Hematopoietic multipotent progenitor cell treated with erythropoietin and hydrocortisone succinate and interleukin-3 and kit ligand, for 17 days (in vitro differentiated cells): ENCODE measurements at places on chromosomes 12 and 14.

- DNase-seq, result no peak
These were observed 275.7 kb downstream of the DAD1 start for GRCh38 chr14:22313172-22313801.

- DNase-seq, result no peak
These were observed 23.3 kb downstream of the RAB35 start for GRCh38 chr12:120093336-120093591.

- no peak for DNase-seq
These were observed 167.9 kb downstream of the PAX9 start for GRCh38 chr14:36829547-36829946.

DNA sequence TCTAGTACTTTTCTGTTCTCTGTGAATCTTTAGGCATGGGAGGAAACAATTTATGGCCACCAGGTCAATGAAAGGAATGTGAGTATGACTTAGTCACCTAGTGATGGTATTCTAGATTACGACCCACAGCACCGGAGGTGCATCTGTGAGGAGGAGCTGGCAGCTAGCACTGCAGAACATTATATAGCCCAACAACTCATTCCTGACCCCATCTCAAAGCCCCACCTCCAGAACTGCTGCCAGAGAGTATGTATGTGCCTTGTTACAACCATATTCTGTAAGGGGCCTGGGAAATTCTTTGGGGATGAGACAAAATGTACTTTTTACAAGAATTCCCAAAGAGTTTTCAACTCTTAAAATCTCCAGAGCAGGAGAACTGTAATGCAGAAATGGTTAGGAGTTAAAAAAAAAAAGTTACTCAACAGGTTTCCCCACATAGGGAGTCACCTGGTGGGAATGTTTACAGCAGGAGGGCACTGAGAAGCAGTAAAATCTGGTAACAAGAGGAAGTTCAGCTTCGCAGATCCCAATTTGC is 34.9 kb upstream of the CERS5 start:
- no peak for DNase-seq

DNA sequence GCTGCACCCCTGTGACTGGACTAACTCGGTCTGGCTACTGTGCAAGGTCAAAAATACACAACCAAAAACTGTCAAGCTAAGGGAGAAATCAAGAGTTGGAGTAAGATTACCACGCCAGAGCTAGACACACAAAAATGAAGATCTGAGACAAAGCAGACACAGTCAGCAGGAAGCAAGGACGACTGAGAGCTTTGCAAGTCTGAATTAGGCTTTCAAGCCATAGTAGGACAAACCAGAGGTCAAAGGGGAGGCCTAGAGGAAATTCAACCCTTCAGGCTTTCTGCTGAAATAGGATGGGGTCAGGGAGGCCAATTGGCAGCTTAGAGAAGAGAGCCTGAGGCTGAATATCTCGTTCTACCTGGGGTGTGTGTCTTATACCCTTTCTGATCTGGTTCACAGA is 117.3 kb downstream of the LLPH start:
- no peak for DNase-seq

DNA sequence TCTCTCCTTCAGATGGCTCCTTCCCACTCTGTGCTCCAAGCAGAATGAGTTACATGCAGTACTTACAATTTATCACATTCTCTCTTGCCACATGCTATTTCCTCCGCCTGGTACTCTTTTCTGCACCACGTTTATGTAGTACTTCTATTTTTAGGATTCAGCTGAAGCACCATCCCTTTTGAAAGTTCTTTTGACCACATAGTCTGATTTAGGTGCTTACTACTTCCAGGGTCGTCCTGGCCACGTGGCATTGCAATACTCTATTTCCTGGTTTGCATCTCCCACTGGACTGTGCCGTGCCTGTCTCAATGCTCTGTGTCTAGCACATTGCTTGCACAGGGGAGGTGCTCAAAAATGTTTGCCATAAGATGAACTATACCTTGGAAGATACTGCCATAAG is 16.3 kb upstream of the TBC1D30 start:
- no peak for DNase-seq

GRCh38 chr14:73774241-73774570 is 60.0 kb upstream of the PNMA1 start:
- DNase-seq, result no peak

- no peak for DNase-seq
These were observed 3.4 kb downstream of the CKB start for GRCh38 chr14:103519043-103519836.

GRCh38 chr12:21561158-21561557 is 35.1 kb downstream of the SPX start:
- DNase-seq, result no peak

DNA sequence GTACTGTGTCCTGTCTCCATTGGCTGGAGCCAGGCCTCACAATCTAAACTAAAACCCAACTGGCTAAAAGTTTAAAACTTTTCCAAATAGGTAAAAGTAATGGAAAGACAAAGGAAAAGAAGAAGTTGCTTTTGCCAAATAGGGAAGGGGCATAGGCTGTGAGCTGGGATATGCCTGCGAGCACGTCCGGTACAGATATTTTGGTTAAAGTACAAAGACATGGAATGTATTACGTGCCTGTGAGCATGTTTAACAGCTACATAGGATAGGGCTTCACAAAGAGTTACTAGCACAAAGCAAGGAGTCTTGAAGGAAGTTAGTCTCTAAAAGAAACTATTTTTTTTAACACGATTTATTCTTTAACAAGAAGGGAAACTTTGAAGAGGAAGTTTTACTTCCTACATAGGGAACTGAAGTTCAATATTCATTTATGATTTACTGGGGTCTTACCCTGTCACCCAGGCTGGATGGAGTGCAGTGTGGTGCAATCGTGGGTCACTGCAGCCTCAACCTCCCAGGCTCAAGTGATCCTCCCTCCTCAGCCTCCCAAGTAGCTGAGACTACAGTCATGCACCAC is 41.9 kb upstream of the INF2 start:
- no peak for DNase-seq

GRCh38 chr12:103947871-103948555 is 17.7 kb upstream of the TDG start:
- no peak for DNase-seq

- no peak for DNase-seq
These were observed 215.1 kb downstream of the LRRK2 start for GRCh38 chr12:40439771-40440492.

GRCh38 chr12:96194971-96195844 is 1.0 kb downstream of the ELK3 start:
- DNase-seq, result no peak

DNA sequence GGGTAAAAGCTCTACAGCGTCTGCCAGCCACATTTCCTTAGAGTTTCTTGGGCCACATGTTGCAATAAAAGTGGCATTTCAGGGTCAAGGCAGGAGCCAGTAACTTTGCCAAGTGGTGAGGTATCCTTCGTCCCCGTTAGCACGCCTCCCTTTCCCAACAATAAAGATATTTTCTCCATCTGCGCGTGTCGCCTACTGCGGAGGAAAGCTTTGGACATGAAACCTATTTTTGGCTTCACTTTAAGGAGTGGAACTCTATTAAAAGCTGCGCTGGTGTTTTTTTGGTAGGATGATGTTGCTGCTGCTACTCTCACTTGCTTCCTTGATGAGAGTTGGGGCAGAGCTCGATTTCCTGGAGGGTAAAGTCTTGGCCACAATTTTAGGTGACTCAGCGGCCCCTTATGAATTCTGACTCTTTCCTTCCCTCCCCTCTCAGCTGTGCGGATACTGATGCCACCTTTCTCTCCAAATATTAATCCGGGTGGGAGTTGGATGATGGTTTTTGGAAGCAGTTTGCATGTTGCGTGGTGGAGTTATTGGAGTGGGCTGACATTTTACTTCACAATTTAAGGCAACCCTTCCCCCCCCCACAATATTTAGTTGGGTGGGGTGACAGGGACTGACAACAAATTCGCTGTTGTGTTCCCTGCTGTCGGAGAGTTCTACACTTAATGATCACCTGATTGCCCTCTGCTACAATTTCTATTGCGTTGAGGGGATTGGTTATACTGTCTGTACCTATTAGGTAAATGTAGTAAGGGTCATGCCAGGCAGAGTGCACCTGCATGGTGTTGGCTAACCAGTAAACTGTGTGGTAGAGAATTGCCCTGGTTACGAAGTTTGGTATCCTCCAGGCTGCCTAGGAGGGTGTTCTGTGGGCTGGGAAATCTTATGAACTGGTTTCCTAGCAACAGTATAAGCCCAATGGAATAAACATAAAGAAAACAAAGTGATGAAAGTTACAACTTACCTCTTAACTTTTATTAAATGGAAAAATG is 1.1 kb downstream of the CCDC91 start:
- peak; percentile 81 for DNase-seq

GRCh38 chr14:64763801-64764621 is 59.8 kb downstream of the PLEKHG3 start:
- no peak for DNase-seq

- no peak for DNase-seq
These were observed 84.7 kb downstream of the SAMD4A start for GRCh38 chr14:54651649-54652048.

- no peak for DNase-seq
These were observed 353.8 kb downstream of the RAD51B start for GRCh38 chr14:68173227-68173972.

- no peak for DNase-seq
These were observed 847 bp downstream of the CCDC59 start for GRCh38 chr12:82357340-82357739.

DNA sequence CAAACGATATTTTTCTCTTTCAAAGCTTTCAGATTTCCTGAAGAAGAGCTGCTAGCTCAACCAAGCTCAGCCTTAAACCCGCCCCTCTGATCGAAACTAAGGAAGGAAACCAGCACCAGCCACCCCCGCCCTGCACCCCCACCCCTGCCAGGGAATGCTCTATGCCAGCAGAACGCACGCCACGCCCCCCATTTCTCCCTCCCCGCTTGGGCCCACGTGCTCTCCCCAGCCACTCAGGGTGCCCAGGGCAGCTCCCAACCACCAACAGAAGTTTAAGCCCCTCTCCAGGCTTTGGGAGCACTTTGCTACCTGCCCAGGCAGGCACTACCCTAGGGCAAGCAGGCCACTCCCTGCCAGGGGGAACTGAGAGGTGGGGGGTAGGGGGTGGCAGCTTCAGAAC is 18.8 kb upstream of the KRT78 start:
- DNase-seq, result no peak

- DNase-seq, result no peak
These were observed 90.4 kb upstream of the SFSWAP start for GRCh38 chr12:131620520-131620919.

DNA sequence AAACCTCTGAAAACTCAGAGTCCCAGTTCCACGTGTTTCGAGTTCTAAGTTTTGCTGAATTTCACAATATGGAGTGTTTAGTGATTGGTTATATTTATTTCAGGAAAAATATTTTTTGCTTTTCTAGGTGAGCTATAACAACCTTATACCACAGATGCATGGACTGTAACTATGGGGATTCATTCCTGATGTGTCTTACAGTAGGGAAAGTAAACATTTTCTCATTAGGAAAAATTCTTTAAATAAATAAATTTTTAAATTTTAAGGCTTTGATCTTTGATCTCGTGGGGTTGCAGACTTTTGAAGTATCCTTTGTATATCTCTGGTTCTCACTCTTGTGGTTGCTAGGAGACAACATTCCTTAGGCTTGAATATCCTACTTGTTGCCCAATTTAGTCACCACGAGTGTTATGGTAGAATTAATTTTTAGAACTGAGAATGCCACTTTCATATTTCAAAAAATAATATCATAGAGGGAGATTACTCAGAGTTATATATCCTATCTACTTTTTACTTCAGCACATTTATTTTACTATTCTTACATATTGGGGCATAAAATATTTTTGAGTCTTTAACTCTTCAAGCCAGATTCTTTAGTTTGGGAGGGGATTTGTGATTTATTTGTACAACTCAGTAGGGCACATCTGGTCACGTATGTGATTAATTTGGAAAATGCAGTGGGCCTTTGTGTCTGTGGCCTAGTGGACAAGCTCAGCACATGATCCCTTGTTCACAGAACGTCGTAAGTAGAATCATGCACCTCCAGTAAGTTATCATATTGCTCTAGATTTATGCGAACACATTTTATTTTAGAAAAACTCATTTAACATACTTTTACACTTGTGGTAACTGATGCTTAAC is 224.0 kb downstream of the TTC6 start:
- no peak for DNase-seq

- no peak for DNase-seq
These were observed 216.8 kb downstream of the MSRB3 start for GRCh38 chr12:65495233-65495632.

GRCh38 chr14:66425402-66425801 is 60.8 kb upstream of the CCDC196 start:
- no peak for DNase-seq

DNA sequence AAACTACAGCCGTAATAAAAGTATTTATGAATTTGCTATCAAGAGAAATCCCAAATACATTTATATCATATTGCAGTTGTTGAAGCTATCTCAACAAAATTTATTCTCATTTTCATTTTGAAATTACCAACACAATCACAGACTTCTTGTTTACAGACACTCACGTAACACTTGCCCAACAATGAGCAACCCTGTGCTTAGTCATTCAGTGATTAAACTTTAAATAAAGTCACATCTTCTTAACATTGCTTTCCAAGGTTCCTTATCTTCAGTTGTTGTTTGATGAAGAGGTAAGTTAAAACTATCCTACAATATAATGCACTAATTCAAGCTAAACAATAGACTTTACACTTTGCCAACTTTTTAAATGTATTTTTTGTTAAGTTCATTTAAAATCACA is 601.8 kb downstream of the SLC16A7 start:
- DNase-seq, result no peak

DNA sequence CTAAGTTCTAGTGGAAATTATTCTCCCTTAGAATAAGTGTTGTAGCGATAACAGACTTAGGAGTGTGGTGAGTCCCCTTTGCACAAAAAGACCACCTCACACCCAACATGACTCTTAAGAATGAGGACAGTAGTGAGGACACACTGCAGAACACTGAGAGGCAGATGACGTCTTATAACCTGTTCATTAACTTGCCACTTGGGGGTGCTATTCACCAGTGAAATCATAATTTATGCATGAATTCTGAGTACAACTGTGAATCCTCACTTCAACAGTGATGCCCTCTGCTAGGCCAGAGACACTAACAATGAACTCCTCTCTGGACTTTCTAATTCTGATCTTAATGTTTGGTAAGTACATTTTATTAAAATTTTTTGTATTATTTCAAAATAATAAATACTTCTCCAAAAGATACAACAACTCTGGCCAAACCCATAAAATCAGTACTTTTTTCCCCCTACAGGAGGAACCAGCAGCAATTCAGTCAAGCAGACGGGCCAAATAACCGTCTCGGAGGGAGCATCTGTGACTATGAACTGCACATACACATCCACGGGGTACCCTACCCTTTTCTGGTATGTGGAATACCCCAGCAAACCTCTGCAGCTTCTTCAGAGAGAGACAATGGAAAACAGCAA is 274.7 kb downstream of the DAD1 start:
- DNase-seq, result peak; percentile 32

GRCh38 chr12:9935026-9935425 is 2.9 kb upstream of the CLEC2A start:
- DNase-seq, result no peak

GRCh38 chr12:67524861-67525616 is 123.5 kb upstream of the DYRK2 start:
- no peak for DNase-seq

GRCh38 chr12:4032924-4033615 is 159.9 kb upstream of the PARP11 start:
- no peak for DNase-seq
